Activated naive CD8-positive, alpha-beta T cell treated with anti-CD3 and anti-CD28 coated beads for 36 hours (primary cell): ENCODE measurements at places on chromosomes 6 and 20.

- no peak for DNase-seq
- no peaks in the 10 kb centered on the region for H3K27me3 ChIP-seq
- peaks cover 13% of the 10 kb centered on the region for H3K4me1 ChIP-seq
These were observed 312.4 kb downstream of the CDKAL1 start for GRCh38 chr6:20846602-20847028.

DNA sequence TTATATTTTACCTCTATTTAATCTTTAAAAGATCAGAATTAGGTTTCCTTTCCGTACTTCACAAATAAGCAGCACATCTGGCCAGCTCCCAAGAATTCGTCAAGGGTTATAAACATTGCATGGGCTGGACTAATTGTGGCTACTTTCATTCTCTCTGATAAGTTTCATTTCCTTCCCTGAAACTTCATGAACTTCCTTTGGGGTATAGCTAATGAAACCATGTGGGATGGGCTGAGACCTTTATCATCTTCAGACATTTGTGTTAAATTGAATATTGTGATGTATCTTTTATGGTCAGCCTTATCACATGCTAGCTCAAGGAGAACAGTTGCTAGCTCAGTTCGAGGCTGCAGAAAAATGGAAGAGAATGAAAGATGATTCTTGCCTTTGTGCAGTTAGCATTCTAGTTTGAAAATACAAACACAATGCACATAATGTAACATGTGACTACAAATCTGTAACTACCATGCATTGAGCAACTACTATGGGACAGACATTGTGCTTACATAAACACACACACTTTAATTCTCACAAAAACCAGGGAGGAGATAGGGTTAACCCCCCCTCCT is 1.7 kb upstream of the GMPR start:
- peaks cover 25% of the 10 kb centered on the region for H3K4me1 ChIP-seq
- no peak for DNase-seq
- H3K27ac ChIP-seq: no peak overlapping the region
- H3K27me3 ChIP-seq: peaks cover 44% of the 10 kb centered on the region
- no peaks in the 10 kb centered on the region for H3K36me3 ChIP-seq
- peak overlapping the region; percentile 42 for H3K4me3 ChIP-seq

DNA sequence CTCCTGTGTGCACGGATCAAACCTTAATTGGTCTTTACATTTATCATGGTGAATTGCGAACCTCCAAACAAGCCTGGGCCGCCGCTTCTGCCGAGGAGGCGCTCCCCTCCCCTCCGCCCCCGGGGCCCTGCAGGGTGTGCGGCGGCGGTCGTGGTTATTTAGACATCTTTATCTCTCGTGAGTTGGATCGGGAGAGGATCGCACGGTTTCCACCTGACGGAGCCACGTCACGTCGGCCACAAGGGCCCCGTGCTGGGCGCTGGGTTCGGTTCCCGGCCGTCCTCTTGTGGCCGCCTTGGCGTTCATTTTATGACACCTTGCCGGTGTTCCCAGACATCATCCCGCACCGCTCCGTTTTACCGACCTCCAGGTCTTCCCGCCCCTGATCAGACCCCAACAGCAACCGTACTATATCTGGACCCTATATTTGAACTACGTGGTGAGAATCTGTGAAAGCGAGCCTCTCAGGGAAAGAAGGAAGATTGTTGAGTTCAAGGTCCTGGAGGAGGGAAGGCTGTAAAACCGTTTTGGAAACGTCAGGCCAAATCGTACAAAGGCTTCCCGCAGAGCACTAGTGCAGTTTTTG is 1.3 kb upstream of the CNR1 start:
- DNase-seq: peak; percentile 16
- H3K4me1 ChIP-seq: peaks cover 13% of the 10 kb centered on the region
- H3K27me3 ChIP-seq: peaks cover 76% of the 10 kb centered on the region
- peak overlapping the region; percentile 38 for H3K4me3 ChIP-seq
- H3K27ac ChIP-seq: no peak overlapping the region
- H3K36me3 ChIP-seq: no peaks in the 10 kb centered on the region

- DNase-seq: no peak
- H3K36me3 ChIP-seq: peaks cover 2% of the 10 kb centered on the region
- no peak overlapping the region for H3K4me3 ChIP-seq
- no peaks in the 10 kb centered on the region for H3K4me1 ChIP-seq
- peaks cover 38% of the 10 kb centered on the region for H3K27me3 ChIP-seq
These were observed 28.6 kb downstream of the EDN1 start for GRCh38 chr6:12318749-12319148.

GRCh38 chr20:60957621-60958020 is 294.4 kb upstream of the CDH4 start:
- no peaks in the 10 kb centered on the region for H3K4me1 ChIP-seq
- H3K4me3 ChIP-seq: no peak overlapping the region
- DNase-seq: no peak
- no peak overlapping the region for H3K27ac ChIP-seq
- peaks cover 4% of the 10 kb centered on the region for H3K27me3 ChIP-seq

DNA sequence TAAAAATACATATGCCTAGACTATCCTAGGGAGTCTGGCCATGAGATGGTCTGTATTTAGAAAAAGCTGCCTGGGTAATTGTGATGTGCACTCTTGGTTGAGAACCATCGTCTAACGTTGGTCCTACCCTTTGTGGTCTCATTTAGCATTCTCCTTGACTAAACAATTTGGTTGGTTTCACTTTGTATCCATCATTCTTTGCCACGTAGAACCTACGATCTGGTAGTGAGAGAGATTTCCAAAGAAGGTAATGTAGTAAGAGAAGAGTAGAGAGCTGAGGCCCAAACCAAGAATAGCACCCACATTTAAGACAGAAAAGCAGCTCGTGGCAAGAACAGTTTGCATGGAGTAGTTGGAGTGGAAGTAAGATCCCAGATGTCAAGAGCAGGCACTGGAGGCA is 219.8 kb downstream of the TMEM200A start:
- peaks cover 8% of the 10 kb centered on the region for H3K4me1 ChIP-seq
- no peak overlapping the region for H3K27ac ChIP-seq
- no peak overlapping the region for H3K4me3 ChIP-seq
- H3K36me3 ChIP-seq: no peaks in the 10 kb centered on the region
- no peak for DNase-seq

DNA sequence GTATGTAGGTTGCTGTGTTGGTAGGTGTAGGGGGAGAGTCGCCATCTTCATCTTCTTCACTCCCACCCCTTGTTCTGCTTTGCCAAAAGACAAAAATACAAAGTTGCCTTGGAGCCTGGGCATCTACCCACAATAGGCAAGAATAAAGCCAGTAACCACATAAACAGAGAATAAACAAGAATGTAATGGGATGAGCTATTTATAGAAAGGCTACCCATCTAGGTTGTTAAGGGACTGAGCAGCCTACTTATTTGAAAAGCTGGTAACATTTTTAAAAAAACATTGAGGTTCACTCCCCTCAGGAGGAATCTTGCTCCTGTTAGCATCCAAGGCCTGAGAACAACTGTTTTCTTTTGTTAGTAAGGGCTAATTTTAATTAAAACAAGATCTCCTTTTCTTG is 301.4 kb upstream of the STXBP5 start:
- H3K36me3 ChIP-seq: no peaks in the 10 kb centered on the region
- H3K4me3 ChIP-seq: no peak overlapping the region
- DNase-seq: no peak
- no peaks in the 10 kb centered on the region for H3K4me1 ChIP-seq

- no peak overlapping the region for H3K27ac ChIP-seq
- no peak for DNase-seq
- H3K4me3 ChIP-seq: no peak overlapping the region
- peaks cover 29% of the 10 kb centered on the region for H3K36me3 ChIP-seq
These were observed 5.9 kb downstream of the RPS21 start for GRCh38 chr20:62392621-62393334.

DNA sequence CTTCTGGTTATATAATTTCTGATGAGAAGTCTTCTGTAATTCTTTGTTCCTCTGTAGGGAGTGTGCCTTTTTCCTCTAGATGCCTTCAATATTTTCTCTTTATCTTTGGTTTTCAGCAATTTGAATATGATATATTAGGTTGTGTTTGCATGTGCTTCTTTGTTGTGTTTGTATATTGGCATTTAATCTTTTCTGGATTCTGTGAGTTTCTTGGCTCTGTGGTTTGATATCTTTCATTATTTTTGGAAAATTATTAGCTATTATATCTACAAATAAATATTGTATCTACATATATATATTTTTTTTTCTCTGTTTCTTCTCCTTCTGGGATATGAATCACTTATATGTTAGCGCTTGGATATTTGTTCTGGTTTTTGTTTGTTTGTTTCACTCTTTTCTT is 9.1 kb upstream of the DBNDD2 start:
- H3K36me3 ChIP-seq: peaks cover 30% of the 10 kb centered on the region
- peaks cover 3% of the 10 kb centered on the region for H3K27me3 ChIP-seq
- DNase-seq: no peak
- no peaks in the 10 kb centered on the region for H3K4me1 ChIP-seq

- no peak overlapping the region for H3K27ac ChIP-seq
- DNase-seq: no peak
- no peak overlapping the region for H3K4me3 ChIP-seq
- H3K4me1 ChIP-seq: peaks cover 11% of the 10 kb centered on the region
- no peaks in the 10 kb centered on the region for H3K36me3 ChIP-seq
These were observed 67.1 kb upstream of the KCNQ5 start for GRCh38 chr6:72554761-72555221.

GRCh38 chr20:54078296-54078984 is 8.0 kb upstream of the BCAS1 start:
- peak overlapping the region; percentile 89 for H3K27ac ChIP-seq
- H3K27me3 ChIP-seq: no peaks in the 10 kb centered on the region
- peak overlapping the region; percentile 57 for H3K4me3 ChIP-seq
- peak; percentile 19 for DNase-seq
- H3K36me3 ChIP-seq: peaks cover 4% of the 10 kb centered on the region

DNA sequence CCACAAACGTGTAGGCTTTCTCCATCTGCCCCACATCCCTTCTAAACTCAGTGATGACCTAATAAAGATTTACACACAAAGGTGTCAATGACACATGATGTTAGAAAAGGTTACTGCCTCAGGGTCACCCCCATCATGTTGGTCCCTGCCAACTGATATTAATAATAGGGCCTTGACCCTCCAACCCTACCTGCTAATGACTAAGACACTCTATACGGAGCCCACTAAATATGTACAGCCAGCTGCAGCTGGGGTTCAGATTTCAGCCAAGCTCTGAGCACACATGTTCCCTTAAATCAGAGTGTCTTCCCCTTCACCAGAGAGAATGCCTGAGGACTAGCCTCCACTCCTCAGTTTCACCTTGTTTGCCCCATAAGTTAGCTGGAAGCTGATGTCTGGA is 67.4 kb upstream of the SNRPB2 start:
- DNase-seq: no peak
- H3K4me3 ChIP-seq: no peak overlapping the region
- peaks cover 20% of the 10 kb centered on the region for H3K27me3 ChIP-seq
- H3K4me1 ChIP-seq: peaks cover 2% of the 10 kb centered on the region
- H3K36me3 ChIP-seq: no peaks in the 10 kb centered on the region
- H3K27ac ChIP-seq: no peak overlapping the region

- H3K4me1 ChIP-seq: no peaks in the 10 kb centered on the region
- no peak overlapping the region for H3K27ac ChIP-seq
- peaks cover 35% of the 10 kb centered on the region for H3K27me3 ChIP-seq
- H3K4me3 ChIP-seq: no peak overlapping the region
- H3K36me3 ChIP-seq: peaks cover 2% of the 10 kb centered on the region
- DNase-seq: no peak
These were observed 16.7 kb upstream of the PI3 start for GRCh38 chr20:45157962-45158361.

GRCh38 chr6:107116328-107116892 is 1.1 kb upstream of the BEND3 start:
- peaks cover 19% of the 10 kb centered on the region for H3K4me1 ChIP-seq
- H3K4me3 ChIP-seq: peak overlapping the region; percentile 78

DNA sequence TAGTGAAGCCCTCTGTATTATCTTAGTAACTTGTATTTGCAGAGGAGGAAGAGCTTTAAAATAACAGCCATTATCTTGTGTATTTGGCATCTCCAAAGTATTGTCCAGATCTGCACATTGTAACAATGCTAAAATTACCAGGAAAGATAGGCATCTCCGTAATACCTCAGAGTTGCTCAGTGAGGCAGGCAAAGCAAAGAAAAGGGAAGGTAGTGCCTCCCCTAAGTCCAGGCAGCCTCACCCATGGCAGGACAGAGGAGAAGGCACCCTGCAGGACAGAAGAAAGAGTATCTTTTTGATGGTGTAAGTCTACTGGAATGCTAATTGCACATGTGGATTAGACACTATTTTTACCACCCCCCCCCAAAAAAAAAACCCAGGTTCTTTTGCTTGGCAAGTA is 13.6 kb upstream of the SSTR4 start:
- no peak overlapping the region for H3K27ac ChIP-seq
- no peaks in the 10 kb centered on the region for H3K27me3 ChIP-seq
- no peaks in the 10 kb centered on the region for H3K4me1 ChIP-seq
- no peak overlapping the region for H3K4me3 ChIP-seq

DNA sequence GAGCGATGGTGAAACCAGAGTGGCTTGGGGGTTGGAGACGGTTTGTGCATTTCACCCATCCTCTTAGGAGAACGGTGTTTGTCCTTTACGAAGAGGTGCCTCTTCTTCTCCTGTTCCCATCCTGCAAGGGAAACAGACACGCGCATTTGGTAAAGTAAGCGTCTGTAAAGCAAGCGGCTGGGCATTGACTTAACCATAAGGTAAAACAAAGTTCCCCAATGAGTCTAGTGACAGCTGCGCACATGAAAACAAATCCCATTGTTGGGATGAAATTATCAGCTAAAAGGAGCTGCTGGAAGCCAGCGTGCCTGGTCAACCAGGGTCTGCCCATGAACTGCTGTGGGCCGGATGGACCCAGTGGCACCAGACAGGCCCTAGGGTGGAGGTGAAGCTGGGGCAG is 5.8 kb downstream of the BHLHE23 start:
- H3K4me1 ChIP-seq: peaks cover 5% of the 10 kb centered on the region
- no peak overlapping the region for H3K4me3 ChIP-seq
- no peak for DNase-seq
- peaks cover 80% of the 10 kb centered on the region for H3K27me3 ChIP-seq
- H3K36me3 ChIP-seq: no peaks in the 10 kb centered on the region
- no peak overlapping the region for H3K27ac ChIP-seq

DNA sequence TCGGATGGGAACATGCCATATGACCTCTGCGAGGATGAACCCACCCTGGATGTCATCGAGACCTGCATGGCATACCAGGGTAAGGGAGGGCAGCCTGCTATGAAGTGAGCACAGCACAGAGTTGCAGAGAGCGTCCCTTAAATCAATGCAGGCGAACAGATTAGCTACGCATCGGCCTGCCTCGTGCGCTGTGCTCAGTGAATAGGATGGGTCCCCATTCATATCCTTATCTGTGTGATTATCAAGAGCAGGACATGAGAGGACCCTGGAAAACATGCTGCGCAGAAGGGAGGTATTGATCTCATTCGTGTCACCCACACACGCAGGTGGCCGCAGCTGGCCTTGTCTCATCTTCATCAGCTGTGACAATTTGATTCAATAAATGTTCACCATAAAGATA is 25.6 kb upstream of the FAM83D start:
- H3K27ac ChIP-seq: no peak overlapping the region
- no peak for DNase-seq
- no peaks in the 10 kb centered on the region for H3K27me3 ChIP-seq
- H3K4me3 ChIP-seq: no peak overlapping the region

DNA sequence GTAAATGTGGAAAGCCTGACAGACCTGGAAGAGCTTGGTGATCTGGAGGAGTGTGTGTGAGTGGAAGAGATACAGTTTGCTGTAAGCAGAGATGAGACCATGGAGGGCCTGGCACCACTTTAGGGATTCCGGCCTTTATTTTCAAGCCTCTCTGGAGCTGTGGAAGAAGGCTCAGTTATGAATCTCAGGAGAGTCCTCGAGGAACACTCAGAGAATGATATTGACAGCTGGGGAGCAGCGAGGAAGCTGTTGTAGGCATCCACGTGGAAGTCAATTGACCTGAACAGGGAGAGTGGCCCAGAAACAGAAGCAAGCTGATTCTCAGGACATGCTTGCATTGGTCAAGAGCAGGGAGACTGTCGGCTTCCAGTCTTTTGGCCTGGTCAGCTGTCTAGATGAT is 108.4 kb upstream of the FOXQ1 start:
- no peak for DNase-seq
- H3K4me3 ChIP-seq: no peak overlapping the region
- H3K36me3 ChIP-seq: no peaks in the 10 kb centered on the region
- H3K27me3 ChIP-seq: peaks cover 44% of the 10 kb centered on the region
- no peak overlapping the region for H3K27ac ChIP-seq
